GM03348 (cell line): ENCODE measurements at places on chromosomes 11 and 22.

- no peak for DNase-seq
These were observed 4.8 kb downstream of the PIM3 start for GRCh38 chr22:49965091-49966040.

DNA sequence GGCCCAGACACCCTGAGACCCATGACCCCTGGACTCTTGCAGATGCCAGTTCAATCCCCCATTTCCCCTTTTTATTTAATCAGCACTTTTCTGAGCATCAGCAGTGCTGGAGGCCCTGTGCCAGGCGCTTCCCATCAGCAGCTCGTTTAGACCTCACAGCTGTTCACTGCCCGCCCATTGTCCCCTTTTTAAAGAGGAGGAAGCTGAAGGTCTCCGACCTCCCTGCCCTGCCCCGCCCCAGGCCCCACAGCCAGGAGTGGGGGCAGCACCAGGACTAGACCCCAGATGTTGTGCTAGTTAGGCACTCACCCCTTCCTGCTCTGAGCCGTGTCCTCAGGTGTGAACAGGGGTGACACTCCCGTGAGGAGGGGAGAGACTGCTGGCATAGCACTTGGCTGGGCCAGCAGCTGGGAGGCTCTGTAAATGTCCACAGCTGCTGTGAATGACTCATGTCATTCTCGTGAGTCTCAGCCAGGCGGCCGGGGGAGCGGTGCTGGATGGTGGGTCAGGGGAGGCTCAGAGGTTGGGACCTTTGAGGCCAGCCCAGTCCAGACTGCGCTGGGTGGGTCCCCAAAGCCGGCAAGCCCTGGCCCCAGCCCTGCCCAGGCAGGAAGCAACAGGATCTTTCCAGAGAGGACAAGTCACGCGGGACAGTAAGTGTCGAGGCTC lies 19.9 kb downstream of the EMID1 start:
- peak; percentile 67 for DNase-seq

- no peak for DNase-seq
These were observed 1337.2 kb downstream of the TBC1D22A start for GRCh38 chr22:48099671-48100070.

DNA sequence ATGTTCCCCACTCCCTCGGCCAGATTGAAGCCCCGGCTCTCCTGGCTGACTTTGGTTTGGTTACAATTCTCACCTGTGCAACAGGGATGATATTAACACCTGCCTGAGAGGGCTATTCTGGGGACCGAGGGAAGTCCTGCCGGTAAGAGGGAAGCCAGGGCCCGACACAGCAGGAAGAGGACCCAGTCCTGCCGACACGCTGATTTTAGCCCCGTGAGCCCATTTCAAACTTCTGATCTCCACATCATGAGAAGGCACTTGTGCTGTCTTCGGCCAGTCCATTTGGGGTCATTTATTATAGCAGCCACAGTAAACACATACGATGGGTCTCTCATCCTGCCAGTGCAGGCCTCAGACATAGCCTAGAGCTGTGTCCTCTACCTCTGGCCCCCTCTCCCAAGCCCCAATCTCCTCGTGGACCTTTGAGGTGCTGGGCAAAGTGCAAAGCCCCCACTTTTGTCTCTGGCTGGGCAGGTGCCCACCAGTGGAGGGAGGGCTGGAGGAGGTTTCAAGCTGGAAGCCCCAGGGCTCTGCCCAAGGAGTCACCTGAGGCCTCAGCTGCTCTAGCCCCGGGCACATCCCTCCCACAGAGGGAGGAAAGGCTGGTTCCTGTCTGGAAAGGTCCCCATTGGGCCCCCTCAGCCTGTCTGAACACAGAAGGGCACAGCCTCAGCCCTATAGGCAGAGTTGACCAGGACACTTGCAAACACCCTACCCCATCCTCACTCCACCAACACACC lies 59.1 kb upstream of the FGF3 start:
- DNase-seq: no peak

DNA sequence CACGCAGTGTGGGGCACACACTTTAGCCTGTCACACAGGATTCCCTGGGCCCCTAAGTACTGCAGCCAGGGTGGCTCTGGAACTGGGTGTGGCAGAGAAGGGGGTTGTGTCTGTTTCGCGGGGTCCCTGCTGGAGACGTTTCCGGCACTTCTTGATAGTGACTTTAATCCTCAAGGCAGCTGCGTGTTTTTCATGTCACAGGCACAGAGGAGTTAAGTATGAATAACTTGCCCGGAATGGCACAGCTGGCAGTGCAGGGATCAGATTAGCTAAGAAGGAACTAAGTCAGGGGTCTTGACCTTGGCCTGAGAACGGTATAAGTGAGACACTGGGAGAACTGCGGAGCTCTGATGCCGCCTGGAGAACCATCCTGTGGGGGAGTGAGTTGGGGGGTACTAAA lies 7.5 kb upstream of the KRTAP5-7 start:
- no peak for DNase-seq

DNA sequence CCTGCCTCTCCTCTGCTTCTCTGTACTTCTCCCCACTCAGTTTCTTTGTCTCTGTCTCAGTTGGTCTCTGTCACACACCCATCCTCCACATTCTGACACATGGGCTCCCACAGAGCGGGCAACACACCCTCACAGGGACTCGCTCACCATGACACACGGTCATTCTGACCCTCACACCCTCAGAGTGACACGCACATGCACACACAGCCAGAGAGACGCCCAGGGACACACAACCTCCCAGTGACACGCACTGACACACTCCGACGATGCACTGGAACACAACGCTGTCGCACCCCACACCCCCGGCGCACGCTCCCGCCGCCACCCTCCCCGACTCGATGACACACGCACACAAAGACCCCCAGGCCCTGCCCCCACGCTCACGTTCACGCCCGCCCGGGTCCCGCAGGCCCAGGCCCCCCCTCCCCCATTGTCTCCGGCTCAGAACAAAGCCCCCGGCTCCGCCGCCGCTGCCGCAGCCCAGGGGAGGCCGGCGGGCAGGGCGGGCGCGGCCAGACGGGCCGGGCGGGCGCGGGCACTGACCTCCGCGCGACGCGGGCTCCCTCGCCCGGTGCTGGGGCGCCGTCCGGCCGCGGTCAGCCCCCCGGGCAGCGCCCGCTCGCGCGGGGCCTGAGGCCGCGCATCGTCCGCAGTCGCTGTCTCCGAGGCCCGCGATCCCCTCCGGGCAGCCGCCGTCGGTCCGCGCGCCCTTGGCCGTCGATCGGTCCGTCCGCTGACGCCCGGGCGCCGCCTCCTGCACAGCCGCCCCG lies 404 bp downstream of the DCHS1 start:
- peak; percentile 50 for DNase-seq

DNA sequence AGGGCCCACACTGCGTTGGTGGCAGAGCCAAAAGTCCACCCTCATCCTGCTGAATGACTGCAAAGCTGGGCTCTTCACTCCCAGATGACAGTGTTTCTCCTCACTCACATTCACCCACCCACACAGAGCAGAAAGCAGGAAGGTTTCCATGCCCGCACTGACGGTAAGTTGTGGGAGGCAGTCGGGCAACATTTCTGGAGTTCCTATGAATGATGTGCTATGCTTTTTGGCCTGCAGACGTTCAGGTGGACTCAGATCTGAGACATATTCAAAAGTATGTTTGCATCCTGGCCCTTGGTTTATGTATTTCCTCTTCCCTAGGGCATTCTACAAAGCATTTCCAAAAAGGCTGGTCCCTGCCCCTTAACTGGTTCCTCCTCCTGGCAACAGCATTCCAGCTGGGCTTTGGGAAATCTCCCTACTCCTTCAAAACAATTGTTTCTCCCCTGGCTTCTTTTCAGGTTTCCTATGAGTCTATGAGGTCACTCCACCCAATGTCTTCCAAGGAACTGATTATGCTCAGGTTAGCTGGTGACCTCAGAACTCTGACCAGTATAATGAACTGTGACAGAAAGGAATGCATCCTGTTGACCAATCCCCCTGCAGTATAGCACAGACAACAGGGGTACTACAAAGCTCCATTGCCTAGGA lies 36.4 kb downstream of the PACSIN2 start:
- peak; percentile 56 for DNase-seq

GRCh38 chr11:2558861-2559526 lies 114.2 kb downstream of the KCNQ1 start:
- DNase-seq: no peak

- no peak for DNase-seq
These were observed 47.9 kb downstream of the OSBP2 start for GRCh38 chr22:30742291-30743256.

GRCh38 chr11:78226684-78227680 lies 38.3 kb downstream of the USP35 start:
- DNase-seq: no peak
